Bone marrow (tissue), 2 donors: ENCODE measurements at places on chromosomes 3 and 15.

GRCh38 chr15:90001683-90002427 is 731 bp downstream of the ZNF710 start:
- DNase-seq = peak; percentile 39

- no peak for DNase-seq
These were observed 231.6 kb downstream of the CACNA2D3 start for GRCh38 chr3:54353946-54354345.

- DNase-seq = no peak
These were observed 17.0 kb downstream of the RGMA start for GRCh38 chr15:93072011-93072410.

GRCh38 chr15:37262922-37263608 is 162.7 kb upstream of the MEIS2 start:
- DNase-seq = no peak

DNA sequence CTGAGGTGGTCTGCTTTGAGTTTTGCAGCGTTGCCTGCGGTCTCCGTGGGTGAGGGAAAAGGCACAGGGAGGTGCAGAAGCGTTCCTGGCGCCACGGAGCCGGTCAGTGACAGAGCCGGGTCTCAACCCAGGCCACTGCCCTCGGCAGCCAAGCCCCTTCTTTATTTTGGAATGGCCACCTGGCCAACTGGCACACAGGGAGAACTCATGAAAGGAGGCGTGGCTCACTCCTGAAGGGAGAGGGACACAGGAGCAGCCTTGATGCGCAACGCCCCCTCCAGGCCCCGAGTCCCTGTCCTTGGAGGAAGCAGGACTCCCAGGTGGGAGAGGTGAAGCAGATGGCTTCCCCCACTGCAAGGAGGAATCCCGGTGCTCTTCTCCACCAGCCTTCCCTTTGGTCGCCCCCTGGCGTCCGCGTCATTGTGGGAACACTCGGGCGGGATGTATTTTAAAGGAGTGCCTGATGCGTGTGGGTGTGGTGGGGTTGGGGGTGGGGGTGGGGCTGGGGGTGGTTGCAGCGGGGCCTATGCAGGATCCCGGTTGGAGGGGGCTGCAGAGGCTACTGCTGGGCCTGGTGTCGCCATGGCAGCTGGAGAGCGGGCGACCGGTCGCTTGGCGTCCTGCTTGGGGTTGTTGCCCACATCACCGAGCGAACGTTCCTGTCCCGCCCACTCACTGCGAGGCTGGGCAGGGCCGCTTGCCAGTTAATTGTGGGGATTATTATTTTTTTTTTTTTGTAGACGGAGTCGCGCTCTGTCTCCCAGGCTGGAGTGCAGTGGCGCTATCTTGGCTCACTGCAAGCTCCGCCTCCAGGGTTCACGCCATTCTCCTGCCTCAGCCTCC is 32.6 kb downstream of the APBA2 start:
- DNase-seq = no peak

DNA sequence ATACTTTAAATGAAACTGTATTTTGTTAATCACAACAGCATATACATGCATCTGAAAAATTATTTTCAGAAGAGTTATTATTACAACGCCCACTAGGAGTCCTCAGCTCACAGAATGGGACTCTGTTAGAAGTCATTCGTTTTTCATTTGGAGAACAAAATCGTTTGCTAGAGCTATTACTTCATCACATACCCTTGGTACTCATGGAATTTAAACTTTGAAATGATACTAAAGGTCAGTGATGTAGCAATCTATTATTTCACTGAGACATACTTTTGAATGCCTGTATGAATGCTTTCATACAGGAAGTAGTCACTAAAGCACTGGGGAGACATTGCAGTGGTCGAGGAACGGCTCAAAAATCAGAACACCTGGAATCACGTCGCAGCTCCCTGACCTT is 198.1 kb downstream of the MBNL1 start:
- peak; percentile 61 for DNase-seq

- no peak for DNase-seq
These were observed 103.5 kb upstream of the FXR1 start for GRCh38 chr3:180808823-180809575.

- DNase-seq = no peak
These were observed 35.1 kb downstream of the CTXND1 start for GRCh38 chr15:80216911-80217310.

- DNase-seq = peak; percentile 20
These were observed 103.5 kb downstream of the CD47 start for GRCh38 chr3:107987036-107987939.

- DNase-seq = peak; percentile 16
These were observed 25.5 kb downstream of the SETD5 start for GRCh38 chr3:9422712-9423424.

- no peak for DNase-seq
These were observed 391.0 kb upstream of the AZI2 start for GRCh38 chr3:28739647-28740046.

DNA sequence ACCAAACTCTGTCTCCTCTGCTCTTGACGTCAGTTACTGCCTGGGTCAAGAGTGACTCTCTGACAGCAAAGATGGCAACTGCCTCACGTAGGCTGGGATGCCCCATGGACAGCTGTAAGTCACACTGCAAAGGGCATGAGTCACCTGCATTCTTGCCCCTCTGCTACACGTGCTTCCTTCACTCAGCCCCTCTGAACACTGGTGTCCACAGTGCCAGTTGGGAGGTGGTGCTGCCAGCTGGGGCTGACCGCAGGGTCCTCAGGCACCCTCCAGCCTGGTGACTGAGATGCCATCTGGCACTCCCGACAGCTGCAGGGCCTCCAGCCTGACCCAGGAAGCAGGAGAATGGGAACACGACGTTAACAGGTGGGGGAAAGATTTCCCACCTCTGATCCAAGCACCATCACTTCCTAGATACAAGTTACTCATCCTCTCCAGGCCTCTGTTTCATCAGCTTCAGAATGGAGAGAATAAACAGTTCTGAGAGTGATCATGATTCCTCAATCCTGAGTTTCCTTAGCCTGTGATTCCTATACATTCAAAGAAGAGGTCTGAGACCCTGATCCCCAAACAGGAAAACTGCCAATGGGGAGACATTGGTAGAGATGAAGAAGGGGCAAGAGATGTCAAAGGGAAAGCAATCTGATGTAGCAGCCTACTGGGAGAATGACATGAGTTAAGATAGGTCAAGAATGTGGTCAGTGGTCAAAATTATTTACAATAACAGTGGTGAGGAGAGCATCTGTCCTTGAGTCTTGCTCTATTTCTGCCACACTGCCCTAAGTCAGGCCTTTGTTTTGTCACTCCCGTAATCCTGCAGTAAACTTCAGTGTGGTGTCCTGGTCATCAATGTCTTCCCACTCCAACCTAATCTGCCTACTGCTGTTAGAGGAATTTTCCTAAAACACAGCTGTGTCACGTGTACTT is 86.1 kb upstream of the BCL6 start:
- no peak for DNase-seq

DNA sequence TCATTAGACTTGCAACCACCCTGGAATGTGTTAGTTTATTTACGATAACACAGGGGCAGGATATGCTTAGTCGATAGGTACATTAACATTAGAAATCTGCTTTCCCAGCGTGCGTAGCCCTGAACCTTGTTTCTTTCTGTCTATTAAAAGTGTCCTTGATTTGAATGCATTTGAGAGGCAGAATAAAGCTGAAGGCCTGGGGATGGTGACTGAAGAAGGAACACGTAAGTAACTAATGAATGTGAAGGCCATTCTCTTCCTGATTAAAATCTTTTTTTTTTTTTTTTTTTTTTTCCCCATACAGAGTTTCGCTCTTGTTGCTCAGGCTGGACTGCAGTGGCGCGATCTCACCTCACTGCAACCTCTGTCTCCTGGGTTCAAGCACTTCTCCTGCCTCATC is 142.8 kb upstream of the CHRM5 start:
- no peak for DNase-seq

DNA sequence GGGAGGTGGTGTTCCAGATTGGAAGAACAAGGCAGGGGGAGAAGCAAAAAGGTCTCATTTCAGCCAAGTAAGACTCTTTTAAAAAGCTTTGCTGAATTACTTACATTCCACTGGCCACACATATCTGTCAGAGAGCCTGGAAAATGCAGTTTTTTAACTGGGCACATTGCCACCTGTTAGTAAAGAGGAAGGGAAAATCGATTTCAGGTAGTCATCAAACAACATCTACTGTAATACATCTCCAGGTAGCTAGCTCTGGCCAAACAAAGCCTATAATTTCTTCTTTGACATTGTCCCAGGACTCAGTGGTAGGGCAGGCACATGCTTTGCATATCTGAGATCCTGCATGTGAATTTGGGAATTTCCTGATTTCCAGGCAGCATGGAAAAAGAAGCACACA is 480.7 kb upstream of the SUCLG2 start:
- DNase-seq = no peak

- DNase-seq = no peak
These were observed 8.6 kb downstream of the GABRR3 start for GRCh38 chr3:98026425-98027084.

DNA sequence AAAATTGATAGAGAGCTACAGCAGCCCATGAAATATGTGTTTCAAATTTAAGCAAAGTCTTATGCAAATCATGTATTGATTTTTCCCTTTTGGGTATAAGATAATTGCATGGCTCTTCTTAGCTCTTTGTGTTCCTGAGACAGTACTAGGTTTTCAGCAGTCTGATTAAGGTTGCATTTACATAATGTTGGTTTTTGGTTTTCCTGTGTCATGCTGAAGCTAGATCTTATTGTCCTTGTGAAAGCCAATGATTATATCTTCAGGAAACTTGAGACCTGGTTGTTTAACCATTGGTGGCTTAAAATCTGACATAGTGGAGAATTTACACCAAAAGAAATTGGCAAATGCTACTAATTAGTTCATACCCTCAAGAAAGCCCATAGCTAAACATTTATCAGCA is 392.6 kb downstream of the ZPLD1 start:
- no peak for DNase-seq

GRCh38 chr3:94115482-94115881 is 52.6 kb downstream of the NSUN3 start:
- no peak for DNase-seq

- peak; percentile 72 for DNase-seq
These were observed at the start of gene FLNB for GRCh38 chr3:58008141-58009025. Gene FLNB, plus strand, starts transcription at chr3:58008422. Its CDS starts 143 bp downstream, at chr3:58008565.

GRCh38 chr15:44194323-44195150 is 534 bp downstream of the FRMD5 start:
- no peak for DNase-seq

DNA sequence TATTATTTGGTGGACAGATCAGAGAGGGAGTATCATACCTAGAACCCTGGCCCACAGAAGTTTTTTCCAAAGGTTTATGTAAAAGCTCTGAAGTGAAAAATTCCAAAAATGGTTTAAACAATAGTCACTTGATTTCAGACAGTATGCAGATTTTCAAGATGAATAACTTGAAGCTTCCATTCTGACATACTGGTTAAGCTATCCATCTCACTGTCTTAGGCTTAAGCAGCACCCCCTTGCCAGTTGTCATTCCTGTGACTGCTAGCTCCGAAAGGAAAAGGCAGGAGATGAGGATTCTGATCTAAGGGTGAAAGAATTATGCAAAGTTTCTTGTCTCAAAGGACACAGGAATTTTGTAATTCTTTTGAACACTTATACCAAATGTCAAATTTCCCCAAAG is 337.5 kb upstream of the THBS1 start:
- DNase-seq = no peak

DNA sequence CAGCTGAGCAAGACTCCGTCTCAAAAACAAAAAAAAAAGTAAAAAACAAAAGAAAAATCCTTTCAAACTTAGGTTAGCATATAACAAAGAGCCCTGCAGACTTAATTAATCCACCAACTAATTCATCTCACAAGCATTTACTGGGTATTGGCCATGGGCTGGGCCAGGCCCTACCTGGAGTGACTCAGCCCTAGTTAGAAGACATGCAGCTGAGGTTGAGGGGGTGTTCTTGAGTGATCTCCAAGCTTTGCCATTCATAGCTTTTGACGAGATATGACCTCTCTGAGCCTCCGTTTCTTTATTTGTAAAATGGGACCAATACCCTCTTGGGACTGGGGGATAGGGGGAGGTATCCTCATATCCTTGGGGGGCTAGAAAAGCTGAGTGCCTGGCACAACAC is 7.8 kb downstream of the FBXL22 start:
- no peak for DNase-seq

- DNase-seq = no peak
These were observed 43.1 kb downstream of the THRB start for GRCh38 chr3:24451461-24452099.

DNA sequence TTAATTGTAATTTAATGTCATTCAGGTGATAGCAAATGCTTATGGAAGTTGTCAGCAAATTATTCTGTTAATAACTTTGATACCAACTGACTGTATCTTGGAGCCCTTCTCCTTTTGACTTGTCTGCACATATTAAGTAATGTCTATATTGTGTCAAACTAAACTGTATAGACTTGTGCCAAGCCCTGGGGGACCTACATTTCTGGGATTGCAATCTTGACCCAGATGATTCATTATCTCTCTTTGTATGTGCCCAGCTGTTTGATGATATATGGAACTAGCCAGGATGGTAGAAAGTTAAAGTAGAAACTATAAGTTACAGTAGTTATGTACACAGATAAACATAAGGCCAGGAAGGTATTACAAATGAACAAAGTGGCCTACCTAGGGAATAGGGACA is 402.8 kb upstream of the RARB start:
- DNase-seq = no peak

GRCh38 chr15:100642950-100643338 is 40.6 kb downstream of the ASB7 start:
- DNase-seq = no peak

DNA sequence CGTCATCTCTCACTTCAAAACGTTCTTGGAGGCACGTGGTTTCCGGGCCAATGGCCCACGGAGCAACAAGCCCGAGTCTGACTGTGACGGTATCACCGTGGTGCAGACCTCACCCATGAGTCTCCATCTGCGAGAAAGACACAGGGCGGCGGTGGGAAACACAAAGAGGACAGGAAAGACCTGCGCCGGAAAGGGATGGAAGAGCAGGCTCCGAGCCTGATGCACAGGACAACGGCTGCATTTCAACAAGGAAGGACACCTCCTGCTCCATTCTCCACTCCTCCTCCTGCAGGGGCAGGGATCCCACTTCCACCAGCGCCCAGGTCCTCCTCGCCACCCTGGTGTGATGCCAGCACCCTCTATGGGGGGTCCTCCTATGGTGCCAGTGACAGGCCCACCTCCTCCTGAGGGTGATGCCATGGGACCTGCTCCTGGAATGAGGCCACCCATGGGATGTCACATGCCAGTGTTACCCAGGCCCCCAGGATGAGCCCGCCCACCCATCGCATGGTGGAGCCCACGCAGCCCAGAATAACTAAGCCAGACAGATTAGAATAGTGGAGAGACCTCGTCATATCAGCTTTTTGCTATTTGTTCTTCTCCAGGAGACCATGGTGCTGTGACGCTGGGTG is 73.0 kb upstream of the PCSK6 start:
- no peak for DNase-seq

DNA sequence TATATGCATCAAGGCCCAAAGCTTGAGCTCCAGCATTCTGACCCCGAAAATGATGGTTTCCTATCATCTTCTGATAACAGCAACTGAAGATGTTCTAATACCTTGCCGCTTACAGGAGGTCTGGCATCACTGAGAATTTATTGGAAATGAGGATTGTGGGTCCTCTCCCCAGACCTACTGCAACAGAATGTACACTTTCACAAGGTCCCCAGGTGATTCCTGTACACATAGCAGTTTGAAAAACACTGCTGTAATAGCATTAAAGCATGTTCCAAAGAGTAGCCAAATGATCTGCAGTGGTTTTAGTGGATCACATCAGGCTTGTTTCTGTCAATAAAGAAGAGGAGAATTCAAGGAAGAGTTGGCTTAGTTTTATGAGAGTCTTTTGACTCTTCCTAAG is 11.3 kb downstream of the TGFBR2 start:
- DNase-seq = no peak
